ENCODE measurements at places on chromosomes 6 and 20.
A peak's percentile ranks its signal among the peaks of the same experiment; 100 is the strongest.

DNA sequence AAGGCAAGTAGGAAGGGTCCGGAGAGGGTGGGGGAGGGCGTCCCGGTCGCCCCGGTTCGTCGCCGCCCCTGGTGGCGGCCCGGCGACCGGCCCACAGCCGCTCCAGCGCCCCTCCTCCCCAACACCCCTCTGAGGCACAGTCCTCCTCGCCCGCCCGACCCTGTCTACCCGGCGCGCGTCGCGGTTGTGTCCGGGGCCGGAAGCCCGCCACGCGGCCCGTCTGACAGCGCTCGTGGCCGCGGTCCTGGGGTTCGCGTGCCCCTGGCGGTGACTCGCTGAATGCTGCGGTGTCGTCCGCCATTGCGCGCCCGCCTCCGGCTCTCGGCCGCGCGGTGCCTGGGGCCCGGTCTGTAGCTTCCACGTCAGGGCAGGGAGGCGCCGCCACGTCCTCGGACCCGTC lies 335.3 kb upstream of the DEFB115 start:
- DNase-seq: no peak

DNA sequence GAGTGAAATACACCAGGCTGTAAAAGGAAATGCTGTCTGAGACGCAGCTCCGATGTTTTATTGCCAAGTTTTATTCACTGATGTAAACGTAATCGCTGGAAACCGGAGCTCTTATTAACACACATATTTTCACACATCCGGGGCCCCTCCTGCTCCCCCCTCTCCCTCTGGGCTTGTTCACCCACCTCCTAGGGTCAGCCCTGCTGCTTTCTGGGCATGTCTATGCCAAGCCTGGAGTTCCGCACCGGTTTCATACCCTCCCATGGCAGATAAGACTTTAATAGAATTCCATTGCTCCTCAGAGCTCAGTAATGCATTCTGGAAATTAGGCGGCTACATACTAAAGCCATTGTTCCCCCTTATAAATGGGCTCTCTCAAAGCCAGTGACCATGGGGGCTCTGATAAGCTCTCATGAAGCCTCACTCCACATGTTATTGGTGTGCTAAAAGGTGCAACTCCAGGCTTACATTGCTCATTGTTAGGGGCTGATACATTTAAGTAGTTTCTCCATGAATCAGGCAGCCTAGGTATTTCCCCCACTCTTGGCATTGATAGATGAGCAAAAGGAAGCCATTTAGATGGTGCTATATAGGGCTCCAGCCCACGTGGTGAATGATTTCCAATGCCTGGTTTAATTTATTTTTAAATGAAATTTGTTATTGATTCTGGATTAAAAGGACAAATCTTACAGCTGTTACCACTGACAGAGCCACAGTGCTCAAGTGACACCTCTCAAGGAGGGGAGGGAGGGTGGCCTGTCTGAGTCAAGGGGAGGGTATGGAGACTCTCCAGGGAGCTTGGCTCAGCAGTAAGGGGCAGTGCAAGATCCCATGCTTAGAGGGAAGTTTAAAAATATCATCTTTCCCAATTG lies 4.5 kb upstream of the VSTM2L start:
- peak; percentile 74 for DNase-seq

DNA sequence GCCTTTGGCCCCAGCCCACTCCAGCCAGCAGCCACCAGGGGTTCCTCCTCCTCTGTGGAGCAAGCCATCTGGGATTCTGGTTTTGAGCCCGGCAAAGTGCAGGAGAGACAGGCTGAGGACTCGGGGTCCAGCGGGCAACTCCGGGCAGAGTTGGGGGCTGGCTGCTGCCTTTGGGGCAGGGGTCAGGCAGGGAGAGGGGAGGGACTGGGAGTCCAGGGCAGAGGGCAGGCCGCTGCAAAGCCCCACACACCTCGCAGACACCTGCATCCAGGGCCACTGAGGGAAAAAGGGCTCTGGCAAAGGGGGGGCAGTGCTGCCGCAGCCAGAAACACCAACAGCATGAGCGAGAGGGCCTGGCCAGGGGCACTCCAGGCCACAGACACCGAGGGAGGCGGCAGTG lies 8.8 kb downstream of the BIRC7 start:
- no peak for DNase-seq

GRCh38 chr20:64161356-64162238 lies 2.7 kb upstream of the MYT1 start:
- peak; percentile 62 for DNase-seq

DNA sequence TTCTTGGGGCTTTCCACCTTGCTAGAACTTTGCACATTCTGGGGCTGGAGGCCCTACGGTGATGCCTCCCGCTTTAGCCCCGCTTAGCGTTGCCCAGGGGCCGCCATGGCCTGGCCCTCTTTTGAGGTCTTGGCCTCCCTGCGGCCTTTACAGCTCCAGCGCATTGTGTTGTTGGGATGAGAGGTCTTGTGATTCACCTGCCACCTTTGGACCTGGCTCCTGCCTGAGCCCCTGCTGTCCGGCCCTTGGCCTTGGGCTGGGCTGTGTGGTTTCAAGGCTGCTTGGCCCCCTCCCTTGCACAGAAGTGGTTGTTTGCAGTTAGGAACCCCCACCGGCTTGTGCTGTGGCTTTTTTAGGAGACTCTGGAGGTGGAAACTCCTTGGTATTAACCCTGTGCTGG lies 61.0 kb upstream of the CDH4 start:
- no peak for DNase-seq

- peak; percentile 50 for DNase-seq
These were observed 24.7 kb upstream of the BLCAP start for GRCh38 chr20:37552415-37552814.

DNA sequence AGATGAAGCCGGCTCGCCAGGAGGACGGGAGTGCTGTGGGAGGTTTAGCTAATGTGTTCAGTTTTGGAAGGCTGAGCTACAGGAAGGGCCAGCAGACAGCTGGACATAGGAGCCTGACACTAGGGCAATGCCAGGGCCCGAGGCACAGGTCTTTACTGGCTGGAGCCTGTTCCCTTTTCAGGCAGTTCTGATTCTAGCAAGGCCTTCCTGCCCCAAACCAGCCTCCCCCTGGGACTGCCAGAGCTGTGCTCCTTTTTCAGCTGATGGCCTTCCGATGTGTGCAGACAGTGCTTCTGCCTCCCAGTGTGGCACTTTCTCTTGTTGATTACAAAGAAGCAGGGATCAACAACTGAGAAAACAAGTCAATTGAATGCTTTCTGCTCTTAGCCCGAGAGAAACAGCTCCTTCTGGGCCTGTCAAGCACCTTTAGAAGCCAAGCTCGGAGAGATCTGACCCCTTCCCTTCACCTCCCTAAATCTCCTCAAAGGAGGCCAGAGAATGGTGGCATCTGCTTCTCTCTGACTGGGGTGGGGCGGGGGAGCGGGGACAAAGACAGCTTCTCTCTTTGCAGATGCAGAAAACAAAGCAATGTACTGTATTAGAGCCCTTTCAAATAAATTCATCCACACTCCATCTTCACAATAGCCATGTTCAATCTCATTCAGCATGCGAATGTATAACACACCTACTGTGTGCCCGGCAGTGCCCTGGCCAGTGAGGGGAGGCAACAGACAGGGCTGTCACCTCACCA lies 63.2 kb downstream of the RAB44 start:
- DNase-seq: no peak

- DNase-seq: no peak
These were observed 106.7 kb downstream of the PRDM1 start for GRCh38 chr6:106192824-106193223.

GRCh38 chr6:125943528-125944433 lies 12.8 kb upstream of the HINT3 start:
- no peak for DNase-seq

GRCh38 chr6:95577304-95578105 lies at the start of gene MANEA:
TSS of gene MANEA (plus strand) at chr6:95577535. CDS start at chr6:95586440, 8,905 bp downstream.
- peak; percentile 92 for DNase-seq

- DNase-seq: no peak
These were observed 63.5 kb upstream of the QKI start for GRCh38 chr6:163351013-163351412.

DNA sequence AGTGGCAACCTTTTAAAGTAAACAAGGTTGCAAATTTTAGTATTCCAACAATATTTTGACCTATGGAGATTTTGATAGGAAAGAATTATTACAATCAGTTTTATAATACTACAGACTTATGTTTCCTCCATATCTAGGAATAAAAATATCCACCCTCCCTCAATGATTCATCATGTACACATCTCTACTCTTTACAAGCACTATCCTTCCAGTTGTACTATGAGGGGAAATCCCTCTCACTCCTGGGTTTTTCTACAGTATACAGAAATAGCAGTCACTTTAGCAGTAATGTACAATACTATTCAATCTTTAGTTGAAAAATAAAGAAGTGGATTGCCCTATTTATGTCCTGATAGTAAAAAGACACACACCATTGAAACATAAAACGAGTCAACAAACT lies 46.3 kb upstream of the SCML4 start:
- DNase-seq: no peak

GRCh38 chr6:4134841-4135664 lies at the start of gene ECI2:
TSS of gene ECI2 (minus strand) at chr6:4135575. CDS start at chr6:4135560, 15 bp downstream.
- peak; percentile 56 for DNase-seq

DNA sequence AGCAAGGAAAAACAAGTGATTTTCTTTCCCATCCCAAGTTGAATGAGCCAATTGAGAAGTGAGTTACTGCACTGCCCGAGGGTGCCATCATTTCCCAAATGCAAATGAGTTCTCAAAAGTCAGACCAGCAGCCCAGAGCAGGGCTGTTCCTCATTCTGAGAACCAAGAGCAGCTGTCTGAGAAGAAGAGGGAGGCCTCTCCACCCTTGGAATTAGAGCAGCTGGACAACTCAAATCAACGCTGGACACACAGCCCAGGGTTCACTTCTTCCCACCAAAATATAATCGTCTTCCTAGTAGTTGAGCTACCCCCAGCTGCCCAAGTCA lies 4.6 kb upstream of the PREX1 start:
- no peak for DNase-seq

DNA sequence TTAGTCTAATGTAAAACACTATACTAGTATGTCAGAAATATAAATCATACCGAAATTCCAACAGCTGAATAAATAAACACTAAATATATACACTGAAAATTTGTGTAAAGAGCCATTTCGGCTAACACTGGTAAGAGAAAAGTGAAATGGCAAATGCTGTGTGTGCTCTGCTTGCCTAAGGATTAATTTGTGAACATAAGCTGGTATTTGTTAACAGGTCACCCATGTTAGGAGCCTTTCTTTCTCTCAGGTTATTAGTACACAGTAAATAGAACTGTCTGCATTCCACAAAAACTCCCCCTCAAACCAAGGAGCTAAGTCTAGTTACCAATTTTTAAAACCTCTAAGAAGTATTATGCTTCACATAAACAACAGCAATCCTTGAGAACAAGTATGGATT lies 27.0 kb downstream of the ELOVL5 start:
- no peak for DNase-seq

DNA sequence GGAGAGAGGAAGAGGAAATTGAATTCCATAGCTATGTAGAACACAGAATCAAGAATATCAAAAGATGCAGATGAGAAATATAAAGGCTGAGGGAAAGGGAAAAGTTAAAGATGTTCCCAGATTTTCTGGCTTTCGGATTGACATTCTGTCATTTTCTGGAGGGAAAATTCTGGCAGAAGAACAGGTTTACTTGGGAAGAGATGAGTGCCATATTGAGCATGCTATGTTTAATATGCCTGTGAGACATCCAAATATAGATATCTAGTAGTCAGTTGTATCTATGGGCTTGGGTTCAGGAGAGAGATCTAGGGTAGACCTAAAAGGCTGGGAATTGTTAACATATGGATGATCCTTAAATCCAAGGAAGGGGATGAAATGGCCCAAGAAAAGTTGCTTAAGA lies 181.9 kb upstream of the ARG1 start:
- no peak for DNase-seq

DNA sequence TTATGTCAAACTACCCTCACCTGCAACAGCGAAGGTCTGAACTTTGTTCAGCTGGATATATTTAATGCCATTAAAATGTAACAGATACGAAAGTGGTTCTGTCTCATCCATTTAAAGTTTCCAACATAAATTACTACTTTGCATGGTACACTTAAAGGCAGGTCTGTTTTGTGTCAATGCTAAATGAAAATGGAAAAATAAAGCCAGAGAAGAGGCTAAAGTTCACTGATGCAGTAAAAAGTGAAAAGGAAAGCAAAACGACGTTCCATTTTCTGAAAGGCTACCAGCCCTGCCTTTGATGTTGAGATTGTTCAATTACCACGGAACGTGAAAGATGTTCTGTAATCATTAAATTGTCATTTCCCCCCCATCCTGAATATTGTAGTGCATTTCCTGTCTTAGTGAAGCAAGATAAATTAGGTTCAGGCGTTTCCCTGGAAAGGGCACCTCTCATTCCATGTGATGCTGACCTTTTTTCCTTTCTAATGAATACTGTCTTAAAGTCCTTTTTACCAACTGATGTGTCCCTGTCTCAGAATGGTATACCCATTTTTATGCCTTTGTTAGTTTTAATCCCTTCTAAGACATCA lies 334.7 kb upstream of the JAG1 start:
- DNase-seq: peak; percentile 67

DNA sequence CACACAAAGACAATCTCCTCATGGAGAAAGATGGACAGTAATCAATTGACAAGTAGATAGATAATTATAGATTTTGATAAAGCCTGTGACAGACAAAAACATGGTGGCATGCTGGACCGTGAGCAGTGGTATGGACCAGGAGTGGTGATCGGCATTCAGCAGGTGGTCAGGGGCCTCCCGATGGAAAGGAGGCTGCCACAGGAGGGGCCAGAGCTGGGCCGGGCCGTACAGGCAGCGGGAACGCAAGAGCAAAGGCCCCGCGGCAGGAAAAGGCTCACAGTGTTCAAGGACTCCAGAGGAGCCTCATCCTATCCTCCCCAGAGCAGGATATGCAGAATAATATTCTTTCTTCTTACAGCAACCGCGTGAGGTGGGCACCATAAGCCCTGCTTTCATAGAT lies 123.7 kb downstream of the EYA2 start:
- DNase-seq: no peak

DNA sequence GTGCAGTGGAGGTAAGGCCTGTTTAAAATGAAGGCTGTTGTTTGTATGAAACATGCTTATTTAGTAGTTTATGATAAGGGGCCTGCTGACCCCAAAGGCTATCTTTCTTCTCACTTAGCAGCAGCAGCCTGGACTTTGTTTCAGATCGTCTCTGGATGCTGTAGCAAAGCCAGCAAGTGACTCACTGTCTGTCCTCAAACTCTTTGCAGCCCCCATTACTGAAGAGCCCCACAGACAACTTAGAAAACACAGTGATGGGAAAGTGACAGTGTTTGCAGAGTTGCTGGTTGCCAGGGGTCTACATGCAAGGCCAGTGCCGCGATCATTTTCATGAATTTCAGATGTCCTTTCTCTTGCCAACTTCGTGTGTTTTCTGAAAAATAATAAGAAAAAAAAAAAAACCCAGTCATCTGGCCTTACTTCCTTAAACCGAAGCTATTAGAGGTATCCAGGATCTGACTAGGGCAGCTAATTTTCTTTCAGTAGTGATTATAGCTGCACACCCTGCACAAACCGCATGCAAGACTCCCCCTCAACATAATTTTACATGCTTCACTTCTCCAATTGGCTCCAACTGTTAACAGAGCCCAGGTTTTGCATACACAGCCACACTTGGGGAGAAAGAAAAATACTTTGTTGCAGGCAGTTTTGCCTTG lies 11.6 kb upstream of the F13A1 start:
- DNase-seq: no peak

- no peak for DNase-seq
These were observed 21.5 kb downstream of the LAMA4 start for GRCh38 chr6:112232845-112233256.

Data from A673 (cell line).